ENCODE measurements at places on chromosomes 13 and 19.

DNA sequence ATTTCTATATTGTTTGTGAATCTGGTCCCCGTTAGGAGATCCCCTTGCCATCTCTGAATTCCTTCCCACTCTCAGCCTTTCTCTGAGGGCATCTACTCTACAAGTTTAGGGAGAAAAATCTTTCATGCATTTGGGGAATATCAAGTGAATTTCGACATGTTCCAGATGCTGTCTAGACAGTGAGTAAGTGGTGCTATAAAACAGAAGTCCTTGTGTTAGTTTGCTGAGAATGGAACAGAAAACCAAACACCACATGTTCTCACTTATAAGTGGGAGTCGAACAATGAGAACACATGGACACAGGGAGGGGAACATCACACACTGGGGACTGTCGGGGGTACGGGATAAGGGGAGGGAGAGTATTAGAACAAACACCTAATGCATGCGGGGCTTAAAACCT, 5.1 kb downstream of the OR7A10 start:
- no peak for DNase-seq

GRCh38 chr13:108325863-108326262, 56.3 kb downstream of the TNFSF13B start:
- no peak for DNase-seq

GRCh38 chr13:69619651-69620050, 488.0 kb upstream of the ATXN8OS start:
- DNase-seq, result no peak

GRCh38 chr13:61138857-61139256, 276.8 kb downstream of the PCDH20 start:
- DNase-seq, result no peak

DNA sequence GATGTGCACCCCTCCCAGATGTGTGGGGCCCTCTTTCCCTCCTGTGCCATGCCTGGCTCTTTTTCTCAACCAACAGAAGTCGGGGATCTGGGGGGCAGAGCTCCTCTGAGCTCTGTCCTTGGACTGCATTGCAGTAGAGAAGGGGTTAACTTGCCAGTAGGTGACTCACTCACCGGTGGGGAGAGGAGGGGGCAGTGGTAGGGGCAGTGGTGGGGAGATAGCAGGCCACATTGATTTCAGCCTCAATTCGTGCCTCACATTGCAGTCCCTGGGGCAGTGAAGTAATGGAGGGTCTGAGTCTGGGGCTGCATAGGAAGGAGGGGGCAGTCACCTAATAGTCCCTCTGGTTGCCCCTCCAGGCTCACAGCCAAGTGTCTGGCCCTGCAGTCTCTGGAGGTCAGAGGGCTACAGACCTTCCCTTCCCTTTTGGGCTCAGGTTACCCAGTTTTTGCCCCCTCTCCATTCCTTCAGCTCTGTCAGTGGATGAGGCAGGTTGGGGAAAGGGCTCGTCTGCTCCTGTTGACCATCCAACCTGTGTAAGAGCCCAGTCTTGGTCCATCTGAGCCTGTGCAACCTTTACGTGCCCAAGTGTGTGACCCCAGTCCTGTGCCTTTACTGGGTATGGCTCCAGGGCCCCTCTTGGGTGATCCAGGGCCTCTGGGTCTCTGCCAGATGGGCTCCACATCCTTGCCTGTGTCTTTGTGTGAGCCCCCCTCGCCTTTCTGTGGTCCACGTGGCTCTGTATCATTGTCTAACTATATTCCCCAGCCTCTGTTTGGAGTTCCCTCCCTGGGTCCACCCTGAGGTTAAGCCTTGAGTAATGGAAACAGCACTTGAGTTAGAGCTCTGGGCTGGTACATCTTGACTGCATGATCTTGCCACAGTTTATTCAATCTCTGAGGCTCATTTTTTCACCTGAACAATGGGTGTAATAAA, 13.0 kb downstream of the CIC start:
- peak; percentile 68 for DNase-seq
